HL-60 (cell line): ENCODE measurements at places on chromosomes 1 and 21.

DNA sequence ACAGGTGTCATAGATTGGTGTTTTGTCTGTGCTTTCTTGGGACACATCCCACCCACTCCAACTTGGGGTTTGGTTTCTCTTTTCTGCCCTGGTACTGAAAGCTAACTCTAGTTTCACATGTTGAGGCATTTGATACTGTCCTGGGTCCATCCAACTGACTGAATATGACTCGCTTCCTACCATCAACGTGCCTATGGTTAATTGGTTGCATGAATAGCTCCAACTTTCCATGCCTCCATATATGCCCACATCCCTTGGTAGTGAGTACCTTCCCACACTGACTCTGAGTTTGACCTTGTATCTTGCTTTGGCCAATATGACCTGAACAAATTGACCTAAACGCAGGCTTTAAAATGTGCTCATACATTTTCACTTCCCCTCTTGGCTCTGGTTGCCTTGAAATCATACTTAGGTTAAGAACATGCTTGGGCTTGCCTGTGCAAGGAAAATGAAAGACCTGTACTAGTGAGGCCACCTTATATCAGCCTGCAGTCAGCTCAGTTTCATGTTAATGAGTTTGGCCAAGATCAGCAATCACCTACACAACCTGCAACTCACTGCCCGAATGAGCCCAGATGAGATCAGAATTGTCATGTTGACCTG is 81.0 kb upstream of the KCNK2 start:
- no peak for DNase-seq

GRCh38 chr1:108664481-108664880 is 3.6 kb upstream of the HENMT1 start:
- DNase-seq, result no peak

DNA sequence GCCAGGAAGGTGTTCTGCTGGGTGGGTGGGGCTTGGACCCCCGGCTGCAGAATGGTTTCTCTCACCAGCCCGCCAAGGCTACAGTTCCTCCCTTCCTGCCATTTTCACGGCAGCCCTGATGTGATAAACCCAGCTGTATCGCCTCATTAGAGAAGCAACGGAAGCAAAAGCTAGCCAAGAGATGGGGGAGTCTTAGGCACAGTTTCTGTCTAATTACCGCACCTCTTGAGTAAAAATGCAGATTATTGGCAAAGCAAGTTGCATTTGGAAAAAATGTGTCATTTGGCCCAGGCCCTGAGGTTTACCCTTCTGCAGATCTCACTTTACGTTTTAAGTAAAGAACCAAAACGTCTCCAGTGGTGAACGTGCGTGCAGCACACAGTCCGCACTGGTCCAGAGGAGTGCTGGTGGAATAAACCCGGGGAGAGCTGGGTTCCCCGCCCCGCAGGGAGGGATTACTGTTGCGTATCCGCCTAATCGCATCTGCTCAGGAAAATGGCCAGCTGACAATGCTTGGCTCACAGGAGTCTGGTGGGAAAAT is 109.9 kb downstream of the GALNT2 start:
- DNase-seq, result peak; percentile 38

DNA sequence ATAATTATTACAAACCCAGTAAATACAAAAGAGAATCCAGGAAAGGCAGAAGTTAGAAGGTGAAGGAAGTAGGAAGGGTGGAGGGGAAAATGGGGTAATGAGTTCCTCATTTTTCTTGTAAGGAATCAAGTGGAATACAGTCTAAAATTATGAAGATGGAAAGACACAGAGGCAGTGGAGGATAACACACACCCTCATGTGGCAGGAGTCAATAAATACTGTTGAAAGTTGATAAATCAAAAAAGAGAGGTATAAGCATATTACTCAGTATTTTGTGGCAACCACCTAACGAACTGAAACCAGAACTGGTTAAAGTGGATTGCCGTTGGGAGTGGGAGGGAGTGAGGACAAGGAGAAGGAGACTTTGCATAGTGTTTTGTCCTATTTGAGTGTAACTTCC is 78.6 kb upstream of the SLC44A3 start:
- DNase-seq, result no peak
